GM23248 (cell line): ENCODE measurements at places on chromosomes 12 and 14. TPM values are rescaled to one million over a fixed set of nuclear protein-coding genes. Genes with fewer than 3 reads are reported as not detected.

The SERPINA1 gene
- total RNA-seq, result 0.65 TPM in 1 of 2 replicates, not detected in the other

The CLEC9A gene
- total RNA-seq, result not detected in 2 replicates

The ATP6V1D gene
- total RNA-seq, result 128 and 129 TPM in 2 replicates

The SCNN1A gene
- total RNA-seq, result 0.76 TPM in 1 of 2 replicates, not detected in the other

The KIF26A gene
- not detected in 2 replicates for total RNA-seq

The COQ5 gene
- total RNA-seq, result 32.6 and 33.0 TPM in 2 replicates

The PSMC1 gene
- 132 and 154 TPM in 2 replicates for total RNA-seq

The LALBA gene
- not detected in 2 replicates for total RNA-seq

The LRRC43 gene
- 6.4 TPM in 1 of 2 replicates, not detected in the other for total RNA-seq

The MIP gene
- not detected in 2 replicates for total RNA-seq

The MGP gene
- total RNA-seq, result 0.86 TPM in 1 of 2 replicates, not detected in the other

The HPD gene
- not detected in 2 replicates for total RNA-seq

The MYO1H gene
- total RNA-seq, result not detected in 2 replicates

The SIX1 gene
- total RNA-seq, result 7.8 and 11.7 TPM in 2 replicates

The PIANP gene
- total RNA-seq, result 0.11 TPM in 1 of 2 replicates, not detected in the other

The KLHL33 gene
- total RNA-seq, result not detected in 2 replicates

The BDKRB1 gene
- total RNA-seq, result 3.9 and 5.5 TPM in 2 replicates

The CPNE6 gene
- total RNA-seq, result not detected in 2 replicates

The PROX2 gene
- not detected in 2 replicates for total RNA-seq

The ASIC1 gene
- total RNA-seq, result 0.13 and 1.9 TPM in 2 replicates

The SYCP3 gene
- total RNA-seq, result not detected in 2 replicates

The CD163L1 gene
- total RNA-seq, result 0.43 TPM in 1 of 2 replicates, not detected in the other

The C12orf57 gene
- total RNA-seq, result 261 and 264 TPM in 2 replicates

The NGB gene
- total RNA-seq, result not detected in 2 replicates

The OVCH1 gene
- total RNA-seq, result 0.13 TPM in 1 of 2 replicates, not detected in the other

The NTF3 gene
- total RNA-seq, result 1.0 and 4.8 TPM in 2 replicates

The TAS2R42 gene
- not detected in 2 replicates for total RNA-seq

The APEX1 gene
- 60.6 and 89.8 TPM in 2 replicates for total RNA-seq

The TAS2R14 gene
- 0.76 and 1.2 TPM in 2 replicates for total RNA-seq

The MANSC1 gene
- 2.5 and 12.2 TPM in 2 replicates for total RNA-seq

The DUSP6 gene
- 81.9 and 112 TPM in 2 replicates for total RNA-seq

The ARG2 gene
- 6.3 and 8.2 TPM in 2 replicates for total RNA-seq

The RD3L gene
- not detected in 2 replicates for total RNA-seq

The PZP gene
- total RNA-seq, result not detected in 2 replicates

The BCL11B gene
- not detected in 2 replicates for total RNA-seq

The NEMF gene
- total RNA-seq, result 31.9 and 56.5 TPM in 2 replicates

The CARMIL3 gene
- under 0.01 TPM in 1 of 2 replicates, not detected in the other for total RNA-seq

The GSG1 gene
- total RNA-seq, result 0.86 and 1.3 TPM in 2 replicates

The OR4K14 gene
- total RNA-seq, result not detected in 2 replicates

The DTX3 gene
- 12.3 and 19.6 TPM in 2 replicates for total RNA-seq

The ADGRD1 gene
- 7.9 and 8.2 TPM in 2 replicates for total RNA-seq

The GRIP1 gene
- total RNA-seq, result not detected in 2 replicates

The SCN8A gene
- 12.9 and 13.8 TPM in 2 replicates for total RNA-seq

The C12orf54 gene
- total RNA-seq, result not detected in 2 replicates

The NT5DC3 gene
- 4.3 and 5.2 TPM in 2 replicates for total RNA-seq

The OR6C2 gene
- not detected in 2 replicates for total RNA-seq
